ENCODE measurements at places on chromosomes 7 and 10.

DNA sequence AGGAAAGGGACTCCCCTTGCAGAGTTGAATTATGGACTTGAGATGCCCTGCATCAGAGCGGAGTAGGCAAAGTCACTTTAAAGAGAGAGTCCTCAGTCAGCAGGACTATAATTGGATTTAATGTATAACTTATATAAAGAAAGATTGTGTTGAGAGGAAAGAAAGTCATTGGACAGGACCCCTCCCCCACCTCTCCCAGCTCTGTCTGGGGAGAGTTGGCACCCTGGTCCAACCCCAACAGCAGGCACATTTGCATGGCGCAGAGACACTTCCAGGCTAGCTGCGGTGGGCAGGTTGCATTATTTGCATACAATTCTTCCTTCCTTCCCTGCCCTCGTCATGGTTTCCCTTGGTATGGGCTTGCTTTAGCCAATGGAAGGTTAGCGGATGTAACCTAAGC is 46.1 kb upstream of the NPTX2 start:
- DNase-seq, result no peak

DNA sequence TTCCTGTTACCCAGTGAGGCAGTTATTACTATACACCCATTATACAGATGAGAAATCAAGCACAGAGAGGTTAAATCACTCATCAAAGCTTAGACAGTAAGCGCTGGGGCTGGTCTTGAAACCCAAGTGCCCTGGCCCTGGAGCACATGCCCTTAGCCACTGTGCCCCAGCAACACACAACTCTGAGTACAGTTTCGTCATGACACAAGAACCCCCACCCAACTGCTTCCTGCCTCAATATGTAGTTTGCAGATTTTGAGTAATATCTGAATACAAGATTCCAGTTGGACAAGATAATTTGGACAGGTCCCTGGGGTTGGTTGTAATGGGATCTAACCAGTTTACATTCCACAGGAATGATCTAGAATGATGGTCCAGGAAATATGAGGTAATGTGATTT is 62.8 kb downstream of the SH3PXD2A start:
- no peak for DNase-seq

GRCh38 chr10:110414548-110415309 is 83.0 kb upstream of the DUSP5 start:
- peak; percentile 92 for DNase-seq

GRCh38 chr10:77622889-77623291 is 14.7 kb downstream of the KCNMA1 start:
- DNase-seq, result no peak

DNA sequence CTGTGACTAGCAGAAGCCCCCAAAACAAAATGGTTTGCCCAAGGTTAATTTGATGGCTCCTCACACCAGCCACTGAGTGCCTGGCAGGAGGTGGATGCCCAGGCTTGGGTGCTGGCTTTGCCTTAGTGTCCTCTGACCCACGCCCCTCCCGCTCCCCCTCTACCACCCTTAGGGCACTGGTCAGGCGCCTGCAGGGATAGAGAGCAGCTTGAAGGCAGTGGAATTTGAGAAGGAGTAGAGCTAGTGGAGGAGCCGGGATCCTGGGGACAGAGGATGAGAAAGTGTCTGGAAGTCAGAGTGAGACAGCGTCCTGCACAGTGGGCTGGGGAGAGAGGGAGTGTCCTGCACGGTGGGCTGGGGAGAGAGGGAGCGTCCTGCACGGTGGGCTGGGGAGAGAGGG is 139.4 kb downstream of the DNAJB6 start:
- DNase-seq, result no peak

DNA sequence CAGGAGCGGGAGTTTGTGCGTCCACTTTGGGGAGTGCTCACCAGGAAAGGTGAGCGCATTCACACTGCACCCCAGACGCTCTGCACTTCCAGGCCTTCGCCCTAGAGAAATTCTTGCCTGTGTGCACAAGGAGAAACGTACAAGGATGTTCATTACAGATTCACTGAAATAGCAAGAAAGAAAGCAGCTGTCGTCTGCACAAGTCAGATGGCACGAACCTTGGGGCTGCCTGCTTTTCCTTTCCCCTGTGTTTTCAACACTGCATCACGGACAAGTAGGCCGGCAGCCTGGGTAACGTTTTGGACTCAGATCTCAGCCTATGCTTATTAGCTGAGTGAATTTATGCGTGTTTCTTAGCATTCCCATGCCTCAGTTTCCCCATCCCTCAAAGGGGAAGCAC is 546.8 kb upstream of the FOXK1 start:
- no peak for DNase-seq

- no peak for DNase-seq
Measured at GRCh38 chr10:73065441-73065840, 31.2 kb downstream of the P4HA1 start.

DNA sequence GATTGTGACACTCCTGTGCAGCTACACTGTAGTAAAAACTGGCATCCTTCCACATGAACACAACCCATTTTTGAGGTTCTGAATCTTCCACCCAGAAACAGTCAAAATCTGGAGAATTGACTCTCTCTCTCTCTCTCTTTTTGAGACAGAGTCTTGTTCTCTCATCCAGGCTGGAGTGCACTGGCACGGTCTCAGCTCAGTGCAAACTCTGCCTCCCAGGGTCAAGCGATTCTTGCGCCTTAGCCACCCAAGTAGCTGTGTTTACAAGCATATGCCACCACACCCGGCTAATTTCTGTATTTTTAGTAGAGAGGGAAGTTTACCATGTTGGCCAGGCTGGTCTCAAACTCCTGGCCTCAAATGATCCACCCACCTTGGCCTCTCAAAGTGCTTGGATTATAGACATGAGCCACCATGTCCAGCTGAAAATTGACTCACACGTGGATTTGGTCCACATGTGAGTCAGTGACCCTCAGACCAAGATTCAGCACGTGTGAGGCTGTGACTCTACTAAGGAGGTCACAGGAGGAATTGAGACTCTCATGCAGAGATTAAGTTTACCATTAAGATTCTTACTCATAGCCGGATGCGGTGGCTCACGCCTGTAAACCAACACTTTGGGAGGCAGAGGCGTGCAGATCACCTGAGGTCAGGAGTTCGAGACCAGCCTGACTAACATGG is 12.1 kb upstream of the ZNF107 start:
- no peak for DNase-seq

- no peak for DNase-seq
Measured at GRCh38 chr7:73741600-73741999, 3.0 kb upstream of the ABHD11 start.

DNA sequence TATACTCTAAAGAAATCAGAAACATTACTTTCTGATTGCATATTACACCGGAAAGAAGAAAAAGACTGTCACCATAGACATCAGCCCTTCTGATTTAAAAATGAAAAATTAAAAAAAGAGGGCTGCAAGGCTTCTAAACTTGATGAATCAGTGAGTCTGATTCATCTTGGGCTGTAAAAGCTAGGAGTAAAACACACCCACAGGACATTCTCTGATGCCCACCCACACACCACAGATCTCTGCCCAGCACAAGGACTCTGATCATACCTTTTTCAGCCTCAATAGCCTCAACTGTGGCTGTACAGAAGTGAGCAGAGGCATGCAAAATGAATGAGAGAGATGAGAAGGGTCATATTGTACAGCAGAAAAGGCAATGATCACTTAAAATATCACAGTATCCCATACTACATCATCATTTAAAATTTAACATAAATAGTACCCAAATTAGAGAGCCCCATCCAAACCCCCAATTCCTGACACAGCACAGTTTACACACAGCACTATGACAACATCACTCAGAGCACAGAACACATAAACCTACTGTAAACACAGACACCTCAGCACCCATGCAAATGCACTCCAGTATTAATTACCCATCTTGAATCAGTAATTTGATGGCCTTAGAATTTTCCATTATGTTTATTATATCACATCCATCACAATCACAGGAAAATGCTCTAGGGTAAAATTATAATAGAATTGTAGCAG is 6.4 kb upstream of the MSS51 start:
- DNase-seq, result peak; percentile 85

DNA sequence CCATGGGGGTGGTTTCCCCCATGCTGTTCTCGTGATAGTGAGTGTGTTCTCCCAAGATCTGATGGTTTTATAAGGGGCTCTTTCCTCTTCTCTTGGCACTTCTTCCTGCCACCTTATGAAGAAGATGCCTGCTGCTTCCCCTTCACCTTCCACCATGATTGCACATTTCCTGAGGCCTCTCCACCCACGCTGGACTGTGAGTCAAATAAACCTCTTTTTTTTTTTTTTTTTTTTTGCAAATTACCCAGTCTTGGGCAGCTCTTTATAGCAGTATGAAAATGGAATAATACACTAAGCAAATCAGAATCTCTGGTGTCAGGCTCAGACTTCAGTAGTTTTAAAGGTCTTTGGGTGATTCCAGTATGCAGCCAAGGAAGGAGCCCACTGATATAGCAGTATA is 28.2 kb downstream of the TAS2R41 start:
- DNase-seq, result no peak

DNA sequence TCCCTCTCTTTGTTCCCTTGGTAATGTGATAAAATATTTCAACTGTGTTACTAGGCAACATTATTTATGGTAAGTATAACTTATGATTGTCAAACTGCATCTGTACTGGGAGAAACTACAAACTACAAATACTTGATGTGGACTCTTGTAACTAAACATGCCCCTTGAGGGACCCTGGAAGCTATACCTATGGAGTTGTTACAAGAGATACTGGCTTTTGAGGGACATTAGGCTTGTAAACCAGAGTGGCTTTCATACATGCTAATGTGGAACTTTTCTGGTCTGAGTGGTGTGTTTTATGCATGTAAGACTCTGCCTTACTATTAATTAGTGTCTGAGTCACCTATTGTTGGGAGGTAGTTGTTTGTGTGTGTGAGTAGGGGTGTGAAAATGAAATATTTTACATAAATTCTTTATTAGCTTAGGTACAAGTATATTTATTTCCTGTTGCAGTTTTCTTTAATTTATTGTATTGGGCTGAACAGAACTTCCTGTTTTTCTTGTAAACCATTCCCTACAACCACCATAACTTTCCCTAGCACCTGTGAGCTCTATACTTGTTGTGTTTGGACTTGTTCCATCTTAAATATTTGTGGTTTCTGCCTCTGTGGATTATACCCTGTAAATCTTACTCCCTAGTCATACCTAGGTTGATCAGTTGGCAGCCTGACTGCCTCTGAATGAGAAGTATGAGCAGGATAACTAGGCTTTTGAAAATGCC is 49.8 kb downstream of the STK31 start:
- DNase-seq, result peak; percentile 60

DNA sequence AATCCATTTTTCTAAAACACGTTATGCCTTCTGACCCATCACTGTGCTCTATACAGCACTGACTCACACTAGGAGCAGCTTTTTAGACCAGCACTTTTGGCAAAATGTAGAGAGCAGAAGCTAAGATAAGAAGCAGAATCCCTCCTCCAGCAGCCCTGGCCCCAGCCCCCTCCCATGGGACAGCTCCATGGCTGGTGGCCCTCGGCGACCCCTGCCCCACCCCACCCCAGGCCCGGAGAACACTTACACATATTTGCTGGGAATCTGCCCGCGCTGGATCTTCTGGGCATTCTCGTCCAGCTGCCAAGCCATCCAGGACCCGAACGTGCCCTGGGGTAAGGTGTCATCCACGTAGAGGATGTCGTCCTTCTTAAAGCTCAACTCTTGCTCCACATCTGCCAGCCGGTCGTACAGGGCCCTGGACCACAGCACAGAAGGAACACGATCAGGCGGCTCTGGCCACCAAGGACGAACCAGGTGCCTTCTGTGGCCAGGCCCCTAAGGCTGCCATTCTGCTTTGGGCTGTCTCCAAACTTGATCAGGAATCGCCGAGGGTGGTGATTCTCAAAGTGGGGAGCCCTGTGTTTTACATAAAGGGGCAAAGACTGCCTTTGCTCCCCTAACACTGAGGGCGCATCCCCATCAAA is 119.9 kb downstream of the DLG5 start:
- no peak for DNase-seq

- DNase-seq, result no peak
Measured at GRCh38 chr7:152574892-152575548, 100.9 kb downstream of the XRCC2 start.

DNA sequence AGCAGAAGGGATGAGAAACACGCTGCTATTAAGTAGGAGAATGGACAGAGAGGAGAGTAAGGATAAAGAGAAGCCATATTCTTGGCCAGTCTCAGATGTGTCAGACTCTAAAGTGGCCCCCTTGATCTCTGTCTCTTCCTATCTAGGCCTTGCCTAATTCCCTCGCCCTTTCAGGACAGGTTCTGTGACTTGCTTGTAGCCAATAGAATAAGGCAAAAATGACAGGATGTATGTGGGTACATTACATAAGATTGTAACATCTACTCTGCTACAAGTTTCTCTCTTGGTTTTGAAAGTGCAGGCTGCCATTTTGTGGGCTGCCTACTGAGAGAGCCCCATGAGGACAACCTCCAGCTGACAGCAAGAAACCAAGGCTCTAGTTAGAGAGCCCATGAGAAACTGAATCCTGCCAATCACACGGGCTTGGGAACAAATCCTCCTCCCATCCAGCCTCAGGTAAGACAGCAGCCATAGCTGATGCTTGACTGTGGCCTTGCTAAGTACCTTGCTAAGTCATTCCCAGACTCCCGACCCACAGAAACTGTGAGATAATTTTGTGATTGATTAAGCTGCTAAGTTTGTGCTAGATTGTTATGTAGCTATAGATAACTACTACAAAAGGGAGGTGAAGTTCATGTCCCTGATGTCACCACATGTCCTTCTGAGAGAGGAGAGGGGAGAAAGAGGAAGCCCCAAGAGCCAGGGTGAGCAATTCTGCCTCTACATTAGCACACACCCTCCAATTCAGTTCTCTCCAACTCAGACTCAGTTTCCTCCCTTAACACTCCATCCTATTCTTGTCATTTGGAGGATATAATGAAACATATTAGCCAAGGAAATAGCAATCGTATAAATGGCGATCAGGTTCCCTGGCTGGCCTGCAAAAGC is 185.5 kb downstream of the SGMS1 start:
- no peak for DNase-seq

DNA sequence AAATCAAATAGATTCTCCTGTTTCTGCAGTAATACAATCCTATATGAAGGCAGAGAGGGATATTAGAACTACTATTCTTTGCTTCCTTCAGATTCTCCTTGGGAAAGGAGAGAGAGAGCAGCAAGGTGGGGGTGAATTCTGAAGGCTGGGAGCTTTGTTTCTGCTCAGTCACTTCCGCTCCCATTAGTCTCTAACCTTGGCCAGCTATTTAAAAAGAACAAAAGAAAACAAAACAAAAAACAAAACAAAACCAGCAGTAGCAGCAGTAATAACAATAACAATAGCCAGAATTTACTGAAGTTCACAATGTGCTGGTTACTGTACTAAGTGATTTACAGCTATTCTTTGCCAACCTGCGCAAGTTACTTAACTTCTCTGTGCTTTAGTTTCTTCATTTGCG is 9.9 kb downstream of the GPR85 start:
- DNase-seq, result no peak

DNA sequence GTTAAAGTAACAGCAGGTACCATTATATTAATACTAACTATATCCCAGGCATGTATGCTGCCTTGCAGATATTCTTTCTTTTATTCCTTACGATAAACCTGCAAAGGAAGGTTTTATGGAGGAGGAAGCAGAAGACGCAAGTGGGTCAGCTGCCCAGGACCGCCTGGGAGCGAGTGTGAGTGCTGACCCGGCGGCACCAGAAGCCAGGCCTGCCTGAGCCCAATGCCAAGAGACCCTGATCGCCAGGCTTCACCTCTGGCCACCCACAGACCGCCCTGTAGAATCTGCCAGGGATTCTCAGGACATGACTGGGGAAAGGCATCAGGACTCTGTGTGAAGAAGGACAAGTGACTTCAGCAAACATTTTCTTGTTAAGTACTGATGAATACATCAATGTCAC is 26.3 kb downstream of the PITRM1 start:
- no peak for DNase-seq

- DNase-seq, result peak; percentile 20
Measured at GRCh38 chr10:66927971-66928770, 2.3 kb downstream of the LRRTM3 start.

- peak; percentile 50 for DNase-seq
Measured at GRCh38 chr10:29130190-29130673, 158.6 kb upstream of the LYZL1 start.

All from iris pigment epithelial cell (primary cell).